ENCODE measurements at places on chromosomes 13 and 19.

- no peak for DNase-seq
Measured at GRCh38 chr19:1293782-1294604, 8.3 kb downstream of the EFNA2 start.

GRCh38 chr13:57634839-57635165, 3.3 kb downstream of the PCDH17 start:
- DNase-seq, result no peak

DNA sequence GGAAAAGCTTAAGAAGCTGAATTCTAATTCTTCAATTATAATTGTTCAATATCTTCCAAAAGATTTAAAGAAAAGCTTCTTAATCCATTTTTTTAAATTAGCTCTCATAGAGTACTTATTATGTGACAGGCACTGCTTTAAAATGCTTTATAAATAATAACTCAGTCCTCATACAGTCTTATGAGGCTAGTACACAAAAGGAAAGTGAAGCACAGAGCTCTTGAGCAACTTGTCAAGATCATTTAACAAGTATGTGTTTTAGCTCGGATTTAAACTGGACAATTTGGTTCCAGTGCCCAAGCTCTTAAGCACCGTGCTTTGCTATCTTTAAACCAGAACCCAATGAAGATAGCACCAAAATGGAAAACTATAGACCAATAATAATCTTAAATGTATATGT, 106.1 kb downstream of the DHRS12 start:
- no peak for DNase-seq

- no peak for DNase-seq
Measured at GRCh38 chr19:19423322-19423721, 17.8 kb downstream of the GATAD2A start.

DNA sequence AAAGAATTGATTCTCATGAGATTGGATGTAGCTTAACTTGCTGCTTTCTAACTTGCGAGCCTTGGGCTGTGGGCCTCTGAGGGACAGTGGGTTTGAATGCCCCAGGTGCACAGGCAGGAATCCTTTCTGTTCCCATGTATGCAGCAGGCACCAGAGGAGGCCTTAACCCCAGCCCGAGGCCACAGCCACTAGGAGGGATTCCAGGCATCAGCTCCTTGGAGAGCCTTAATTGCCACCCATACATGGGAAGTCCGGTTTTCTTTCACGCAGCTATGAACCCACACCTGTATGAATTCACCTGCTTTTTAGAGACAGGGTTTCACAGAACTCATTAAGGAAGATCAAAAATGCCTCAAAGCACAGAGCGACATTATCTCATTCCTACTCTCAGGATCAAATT, 117.9 kb downstream of the CRYL1 start:
- DNase-seq, result no peak

- DNase-seq, result no peak
Measured at GRCh38 chr13:66635526-66635925, 594.6 kb downstream of the PCDH9 start.

- DNase-seq, result no peak
Measured at GRCh38 chr13:20408181-20408580, 117.5 kb downstream of the CRYL1 start.

DNA sequence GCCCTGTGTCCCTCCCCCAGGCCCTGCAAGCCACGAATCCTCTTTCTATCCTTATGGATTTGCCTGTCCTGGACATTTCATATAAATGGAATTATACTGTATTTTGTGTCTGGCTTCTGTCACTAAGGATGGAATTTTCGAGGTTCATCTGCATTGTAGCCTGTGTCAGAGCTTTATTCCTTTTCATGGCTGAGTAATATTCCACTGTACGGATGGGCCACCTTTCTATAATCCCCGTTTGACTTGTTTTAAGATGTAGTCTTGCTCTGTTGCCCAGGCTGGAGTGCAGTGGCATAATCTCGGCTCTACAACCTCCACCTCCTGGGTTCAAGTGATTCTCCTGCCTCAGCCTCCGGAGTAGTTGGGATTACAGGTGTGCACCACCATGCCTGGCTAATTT, 3.9 kb upstream of the KDM4B start:
- no peak for DNase-seq

- peak; percentile 56 for DNase-seq
Measured at GRCh38 chr19:10289836-10290356, at the start of gene ICAM5. Gene ICAM5, plus strand, starts transcription at chr19:10289952. Its CDS starts 92 bp downstream, at chr19:10290044.

DNA sequence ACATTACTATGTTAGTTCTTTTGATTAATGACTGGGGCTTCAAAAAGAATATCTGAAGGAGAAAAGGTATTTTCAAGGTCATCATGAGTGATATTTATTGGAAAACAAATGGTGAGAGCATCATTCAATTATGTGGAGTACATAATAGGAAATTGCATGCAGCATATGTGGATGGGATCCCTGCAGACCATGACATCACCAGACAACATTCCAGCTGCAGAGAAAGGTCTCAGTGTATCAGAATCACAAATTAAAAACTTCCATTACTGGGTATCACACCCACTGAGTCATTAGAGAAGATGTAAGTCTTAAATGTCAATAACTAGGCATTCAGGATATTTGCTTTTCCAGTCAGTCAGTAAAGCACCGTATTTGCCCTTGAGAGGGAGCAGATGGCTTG, 574.4 kb upstream of the SLC10A2 start:
- no peak for DNase-seq

- no peak for DNase-seq
Measured at GRCh38 chr13:75359266-75359665, 122.7 kb downstream of the TBC1D4 start.

DNA sequence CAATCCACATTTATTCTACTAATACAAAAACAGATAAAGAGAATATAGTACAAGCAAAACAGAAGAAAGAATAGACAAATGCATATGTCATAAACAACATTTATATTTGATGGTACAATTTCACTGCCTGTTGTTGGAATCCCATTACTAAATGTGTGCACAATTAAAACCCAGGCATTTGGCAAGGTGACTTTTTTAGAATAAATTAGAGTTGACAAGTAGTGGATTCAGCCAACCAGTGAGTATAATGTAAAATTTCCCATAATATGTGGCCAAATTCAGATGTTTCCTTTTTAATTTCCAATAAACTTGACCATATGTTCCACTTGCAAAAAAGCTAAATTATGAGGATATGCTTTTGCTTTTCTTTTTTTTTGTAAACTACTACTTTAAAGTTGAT, 1578.8 kb downstream of the OLFM4 start:
- no peak for DNase-seq

DNA sequence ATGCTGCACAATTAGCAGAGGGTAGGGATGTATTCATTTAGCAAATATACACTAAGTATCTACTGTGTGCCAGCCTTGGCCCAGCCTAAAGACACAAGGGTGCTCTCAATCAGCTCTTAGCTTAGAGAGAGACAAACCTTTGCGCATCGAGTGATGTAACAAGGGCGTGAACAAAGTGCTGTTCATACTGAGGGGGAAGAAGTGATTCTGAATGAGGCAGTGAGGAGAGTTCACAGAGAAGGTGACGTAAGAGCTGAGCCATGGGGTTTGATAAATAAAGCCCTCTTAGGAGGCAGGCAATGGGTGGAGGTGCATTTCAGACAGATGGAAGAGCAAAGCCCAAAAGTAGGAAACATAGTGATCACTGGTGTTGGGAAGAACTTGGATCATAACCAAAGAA, 68.5 kb downstream of the FLT1 start:
- no peak for DNase-seq

GRCh38 chr13:112587212-112587763, 665 bp downstream of the TUBGCP3 start:
- DNase-seq, result peak; percentile 83

DNA sequence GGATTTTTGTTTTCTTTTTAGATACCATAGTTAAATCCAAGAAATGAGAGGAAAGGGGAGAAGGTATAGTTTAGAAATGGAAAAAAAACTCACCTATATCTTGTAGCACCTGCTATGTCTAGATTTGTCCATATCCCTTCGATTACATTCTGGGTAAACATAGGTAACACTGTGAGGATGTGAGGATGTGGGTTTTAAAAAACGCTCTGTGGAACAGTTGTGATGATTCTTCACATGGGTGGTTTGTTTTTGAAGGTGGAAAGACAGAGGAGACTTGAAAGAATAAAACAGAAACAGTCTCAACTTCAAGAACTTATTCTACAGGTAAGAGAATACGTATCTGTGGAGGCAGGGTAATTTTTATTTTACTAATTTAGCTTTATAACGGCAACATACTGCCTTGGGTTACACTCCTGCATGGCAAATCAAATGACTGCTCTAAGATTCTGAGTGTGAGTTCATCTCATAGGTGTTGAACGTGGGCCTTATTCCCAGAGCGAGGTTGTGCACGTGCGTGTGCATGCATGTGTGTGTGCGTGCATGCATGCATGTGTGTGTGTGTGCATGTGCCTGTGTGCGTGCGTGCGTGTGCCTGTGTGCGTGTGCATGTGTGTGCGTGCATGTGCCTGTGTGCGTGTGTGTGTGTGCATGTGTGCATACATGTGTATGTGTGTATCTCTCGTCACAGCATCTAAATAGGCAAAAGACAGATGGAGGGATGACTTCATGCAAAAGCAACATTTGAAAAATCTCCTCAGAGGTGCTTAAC, 23.5 kb downstream of the ATP4B start:
- no peak for DNase-seq

DNA sequence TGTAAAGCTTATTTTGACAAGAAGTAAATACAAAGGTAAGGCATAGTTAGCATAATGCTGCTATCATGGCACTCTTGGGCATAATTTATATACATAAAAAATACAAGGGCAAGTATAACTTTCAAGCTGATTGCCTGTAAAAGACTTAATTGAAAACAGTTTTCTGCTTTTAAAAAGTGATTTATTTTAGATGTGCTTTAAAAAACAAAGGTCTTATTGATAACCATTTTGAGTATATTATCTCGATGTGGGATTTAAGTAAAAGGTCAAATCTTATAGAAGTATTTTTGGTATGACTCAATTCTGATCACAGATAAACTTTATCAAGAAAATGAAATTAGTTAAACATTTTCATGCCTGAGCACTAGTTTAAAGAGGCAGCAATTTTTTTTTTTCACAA, 175.8 kb downstream of the KCNRG start:
- DNase-seq, result no peak

- DNase-seq, result no peak
Measured at GRCh38 chr13:68850160-68850559, 1257.5 kb upstream of the ATXN8OS start.

GRCh38 chr13:89490661-89491060, 1819.5 kb downstream of the SLITRK5 start:
- DNase-seq, result no peak

DNA sequence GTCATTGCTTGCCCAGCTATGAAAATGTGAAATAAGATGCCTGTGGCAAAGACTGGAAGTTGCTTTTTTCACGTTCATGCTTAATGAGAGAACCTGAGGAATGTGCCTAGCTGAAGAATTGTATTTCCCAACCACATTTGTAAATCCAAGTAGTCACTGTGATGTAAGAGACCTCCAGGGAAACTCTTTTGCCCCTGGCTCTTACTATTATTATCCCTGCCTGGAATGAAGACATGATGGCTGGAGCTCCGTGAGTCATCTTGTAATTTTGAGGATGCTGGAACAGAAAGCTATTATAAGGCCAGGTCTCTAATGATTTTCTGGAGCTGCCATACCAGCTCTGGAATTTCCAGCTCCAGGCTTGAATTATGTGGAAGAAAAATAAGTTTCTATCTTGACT, 894.3 kb downstream of the DIAPH3 start:
- DNase-seq, result no peak

GRCh38 chr19:7748756-7749155, 1.4 kb upstream of the CD209 start:
- no peak for DNase-seq

DNA sequence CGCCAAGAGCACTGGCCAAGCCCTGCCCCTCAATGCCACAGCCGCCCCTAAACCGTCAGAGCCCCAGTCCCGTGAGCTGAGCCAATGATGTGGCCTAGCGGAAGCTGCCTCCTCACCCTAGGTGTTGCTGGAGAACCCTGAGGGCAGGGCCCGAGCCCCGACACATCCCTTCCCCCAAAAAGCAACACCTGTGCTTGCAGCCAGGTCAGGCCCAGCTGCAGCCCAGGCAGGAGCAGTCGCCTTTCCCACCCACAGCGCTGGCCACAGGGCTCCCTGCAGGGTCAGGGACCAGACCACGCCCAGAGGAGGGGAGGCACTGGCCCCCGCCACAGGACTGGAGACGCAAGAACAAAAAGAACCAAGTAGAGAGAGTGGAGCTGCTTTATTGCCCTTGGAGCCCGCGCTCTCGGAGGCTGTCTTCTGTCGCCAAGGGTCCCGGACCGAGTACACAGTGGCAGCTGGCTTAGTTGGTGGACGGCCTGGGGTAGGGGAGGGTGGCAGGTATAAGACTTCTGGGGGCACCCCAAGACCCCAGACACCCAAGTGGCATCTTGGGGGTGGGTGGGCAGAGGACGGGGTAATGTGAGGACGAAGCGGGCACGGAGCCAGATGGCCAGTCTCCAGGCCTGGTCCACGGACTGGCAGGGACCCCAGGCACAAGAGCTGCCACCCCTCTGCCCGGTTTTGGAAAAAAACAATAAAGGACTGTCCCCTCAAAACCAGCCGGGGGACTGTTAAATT, 3.3 kb downstream of the P2RY11 start:
- DNase-seq, result peak; percentile 51

GRCh38 chr19:44544031-44544430, 14.6 kb upstream of the CEACAM20 start:
- DNase-seq, result no peak

DNA sequence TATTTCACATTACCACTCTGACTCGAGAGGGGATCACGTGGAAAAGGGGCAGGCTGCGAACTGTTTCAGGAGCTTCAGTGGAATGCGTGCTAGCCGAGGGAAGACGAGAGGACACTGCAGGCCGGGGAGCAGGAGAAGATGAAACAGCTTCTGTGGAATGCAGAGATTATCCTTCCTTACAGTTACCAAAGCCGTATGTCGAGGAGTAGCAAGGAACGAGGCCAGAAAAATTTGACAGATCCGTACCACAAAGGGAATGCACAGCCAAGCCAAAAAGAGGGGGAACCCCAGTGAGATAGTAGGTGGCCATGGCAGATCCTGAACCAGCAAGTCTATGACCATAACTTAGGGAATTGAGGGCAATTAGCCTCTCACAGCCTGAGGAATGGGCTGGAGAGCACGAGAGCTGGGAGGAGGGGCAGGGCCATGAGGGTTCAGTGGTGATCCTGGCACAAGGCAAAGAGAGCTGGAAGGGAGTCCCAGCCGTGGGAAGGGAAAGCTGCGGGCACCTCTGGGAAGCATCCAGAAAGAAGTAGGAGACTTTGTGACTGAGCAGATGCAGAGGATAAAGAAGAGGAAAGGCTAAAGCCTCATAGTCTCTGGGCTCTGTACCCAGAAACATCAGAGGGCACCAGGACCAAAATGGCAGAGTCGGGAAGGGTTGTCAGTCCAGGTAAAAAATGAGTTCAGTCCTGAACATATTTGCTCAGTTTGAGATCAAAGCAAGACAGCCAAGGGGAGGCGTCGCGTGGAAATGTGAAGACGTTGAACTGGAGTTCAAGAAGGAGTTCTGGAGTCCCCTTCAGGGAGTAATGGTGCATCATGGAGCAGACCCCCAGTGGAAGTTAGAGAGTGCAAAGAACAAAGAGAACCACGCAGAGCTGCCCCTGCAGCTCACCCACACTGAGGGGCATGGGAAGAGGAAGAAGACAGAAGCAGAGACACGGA, 5.1 kb downstream of the COL4A1 start:
- no peak for DNase-seq

- DNase-seq, result no peak
Measured at GRCh38 chr13:62085337-62086229, 669.9 kb upstream of the PCDH20 start.

GRCh38 chr13:26988059-26988769, 183.4 kb downstream of the USP12 start:
- no peak for DNase-seq
